ENCODE measurements at places on chromosomes 12 and 14.

- no peak for DNase-seq
Measured at GRCh38 chr12:29691161-29691854, 92.4 kb downstream of the TMTC1 start.

- no peak for DNase-seq
Measured at GRCh38 chr12:128258866-128259555, 8.0 kb upstream of the TMEM132C start.

DNA sequence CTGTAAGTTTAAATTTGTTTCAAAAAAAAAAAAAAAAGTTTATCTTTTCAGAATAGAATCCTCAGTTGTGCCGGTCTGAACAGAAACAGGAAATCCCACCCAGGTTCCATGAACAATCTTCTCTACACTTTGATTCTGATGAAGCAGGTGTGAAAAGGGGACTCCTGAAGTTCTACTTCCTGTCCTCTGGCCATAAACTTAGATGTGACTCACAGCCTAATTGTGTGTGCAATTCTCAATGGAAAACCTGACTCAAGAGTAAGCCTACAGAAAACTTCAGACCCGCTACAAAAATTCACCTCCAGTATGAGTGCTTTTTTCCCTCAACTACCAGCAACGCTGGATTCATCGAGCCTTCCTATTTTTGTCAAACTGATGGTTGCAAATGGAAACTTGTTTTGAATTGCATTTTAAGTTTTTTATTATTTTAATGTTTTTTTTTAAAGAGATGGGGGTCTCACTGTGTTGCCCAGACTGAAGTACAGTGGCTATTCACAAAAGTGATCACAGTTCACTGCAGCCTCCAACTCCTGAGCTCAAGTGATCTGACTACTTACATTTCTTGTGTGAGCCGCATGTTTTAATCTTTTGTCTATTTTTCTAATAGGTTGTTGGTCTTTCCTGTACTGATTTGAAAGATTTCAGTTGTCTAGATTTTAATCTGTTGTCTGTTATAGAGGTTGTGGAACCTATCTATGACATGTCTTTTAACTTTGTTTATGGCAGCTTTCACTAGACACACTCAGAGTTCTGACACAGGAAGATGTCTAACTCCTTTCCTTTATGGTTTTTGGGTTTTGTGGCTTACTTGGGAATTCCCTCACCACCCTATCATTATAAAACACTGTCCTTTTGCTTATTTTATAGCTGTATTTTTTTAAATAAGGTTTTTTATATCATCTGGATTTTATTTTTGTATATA, 37.6 kb downstream of the ATG14 start:
- peak; percentile 46 for DNase-seq

DNA sequence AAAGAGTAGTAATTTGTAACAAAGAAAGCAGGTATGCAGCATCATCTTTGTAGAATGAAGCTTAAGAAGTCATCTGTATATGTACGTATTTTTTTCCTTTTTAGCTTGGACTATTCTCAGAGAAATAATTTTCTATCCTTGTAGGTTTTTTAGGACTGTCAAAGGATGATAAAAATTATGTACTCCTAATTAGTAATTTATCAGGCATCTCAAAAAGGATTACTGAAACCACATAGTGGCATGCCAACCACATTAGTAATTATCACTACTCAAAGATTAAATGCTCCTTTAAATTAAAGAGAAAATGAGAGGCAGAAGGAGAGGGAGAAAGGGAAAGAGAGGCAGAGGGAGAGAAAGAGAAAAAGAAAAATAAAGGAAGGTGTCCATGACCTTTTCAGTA, 17.3 kb downstream of the TTC8 start:
- no peak for DNase-seq

- no peak for DNase-seq
Measured at GRCh38 chr12:13573698-13574321, 377.3 kb downstream of the EMP1 start.

DNA sequence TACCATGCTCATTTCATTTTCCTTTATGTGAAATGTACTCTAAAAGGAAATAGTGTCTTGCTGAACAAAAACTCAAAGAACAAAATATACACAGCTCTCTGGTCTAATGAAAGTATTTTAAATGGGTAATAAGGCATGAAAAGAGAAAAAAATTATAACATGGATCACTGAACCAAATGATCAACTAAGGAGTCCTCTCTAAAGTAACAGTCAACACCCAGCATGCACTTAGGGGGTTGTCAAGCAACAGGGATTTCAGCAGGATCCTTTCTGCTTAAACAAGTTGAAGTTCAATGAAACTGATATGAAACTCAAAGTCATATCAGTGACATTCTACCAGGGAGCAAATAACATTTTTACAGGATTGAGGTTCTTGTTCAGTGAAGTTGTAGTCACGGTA, 398.8 kb downstream of the SEC23A start:
- DNase-seq: no peak

DNA sequence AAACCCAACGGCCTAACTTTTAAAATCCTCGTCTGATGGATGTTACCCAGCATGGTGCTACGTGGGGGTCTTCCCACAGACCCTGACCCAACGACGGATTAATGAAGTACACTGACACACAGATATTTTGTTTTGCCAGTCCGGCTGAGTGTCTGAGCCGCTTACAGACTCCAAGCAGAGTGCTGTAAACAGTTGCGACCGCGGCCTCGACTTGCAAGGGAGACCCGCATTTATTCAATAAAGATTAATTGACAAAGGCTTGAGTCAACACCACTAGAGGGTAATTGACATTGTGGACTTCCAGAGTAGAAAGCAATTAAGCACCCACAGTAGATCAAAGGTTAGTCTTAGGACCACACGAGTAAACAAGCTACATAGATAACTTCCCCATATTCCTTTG, 1042.4 kb downstream of the AACS start:
- DNase-seq: no peak

GRCh38 chr14:89377544-89377943, 39.5 kb downstream of the FOXN3 start:
- DNase-seq: no peak

GRCh38 chr12:112796067-112796466, 4.5 kb downstream of the RPH3A start:
- no peak for DNase-seq

DNA sequence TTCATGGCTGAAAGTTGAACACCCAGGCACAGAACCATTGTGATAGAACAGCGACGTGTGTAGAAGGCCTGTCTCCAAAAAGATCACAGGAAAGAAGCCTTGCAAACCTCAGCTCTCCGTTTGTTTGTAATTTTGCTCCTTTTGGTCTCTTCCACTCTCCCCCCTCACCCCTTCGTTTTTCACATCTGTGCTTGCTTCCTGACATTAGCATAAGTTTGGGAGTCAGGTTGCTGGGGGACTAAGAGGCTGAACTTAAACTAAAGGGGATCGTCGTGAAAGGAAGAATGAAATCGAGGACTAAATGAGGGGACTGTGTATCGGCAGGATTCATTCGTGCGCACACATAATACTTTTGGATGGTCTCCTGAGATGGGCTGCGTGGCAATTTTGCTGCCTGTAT, 200.6 kb downstream of the BCAT1 start:
- DNase-seq: no peak

DNA sequence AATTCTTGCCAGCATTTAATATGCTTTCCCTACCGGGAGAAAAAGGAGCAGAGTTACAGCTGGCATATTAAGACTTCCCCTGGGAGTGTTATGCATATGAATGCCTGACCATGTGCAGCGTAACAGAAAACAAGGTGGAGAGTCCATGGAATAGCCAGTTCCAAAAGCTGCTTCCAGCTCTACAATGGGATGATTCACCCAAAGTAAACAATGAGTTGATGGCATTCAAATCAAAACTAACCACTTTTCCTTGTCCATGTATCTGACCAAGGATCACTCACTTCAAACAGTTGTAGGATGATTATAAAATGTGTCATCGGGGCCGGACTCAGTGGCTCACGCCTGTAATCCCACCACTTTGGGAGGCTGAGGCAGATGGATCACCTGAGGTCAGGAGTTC, 48.1 kb upstream of the BICDL1 start:
- DNase-seq: no peak

Measured in activated CD8-positive, alpha-beta memory T cell treated with anti-CD3 and anti-CD28 coated beads, Interleukin-2, amount 10 ng/mL, durations not matched to agents 7 days and 5 days (primary cell).